NCI-H524 treated with DMSO at 0.1 percent for 48 hours (cell line): ENCODE measurements at places on chromosomes 2 and 18.

DNA sequence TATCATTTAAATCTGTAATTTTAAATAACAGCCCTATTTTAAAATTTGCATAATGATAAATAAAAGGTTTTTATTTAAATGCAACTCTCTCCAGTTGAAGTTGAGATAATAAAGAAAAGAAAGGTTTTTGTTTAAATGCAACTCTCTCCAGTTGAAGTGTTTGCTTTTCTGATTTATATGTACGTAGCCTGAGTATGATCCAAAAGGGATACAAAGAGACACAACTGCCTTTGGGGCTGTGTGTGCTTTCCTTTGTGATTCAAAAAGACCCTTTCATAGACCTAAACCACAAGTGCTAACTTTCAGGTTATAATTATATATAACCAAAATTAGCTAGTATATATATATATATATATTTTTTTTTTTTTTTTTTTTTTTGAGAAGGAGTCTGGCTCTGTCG, 76.2 kb upstream of the MFF start:
- no peak for DNase-seq

DNA sequence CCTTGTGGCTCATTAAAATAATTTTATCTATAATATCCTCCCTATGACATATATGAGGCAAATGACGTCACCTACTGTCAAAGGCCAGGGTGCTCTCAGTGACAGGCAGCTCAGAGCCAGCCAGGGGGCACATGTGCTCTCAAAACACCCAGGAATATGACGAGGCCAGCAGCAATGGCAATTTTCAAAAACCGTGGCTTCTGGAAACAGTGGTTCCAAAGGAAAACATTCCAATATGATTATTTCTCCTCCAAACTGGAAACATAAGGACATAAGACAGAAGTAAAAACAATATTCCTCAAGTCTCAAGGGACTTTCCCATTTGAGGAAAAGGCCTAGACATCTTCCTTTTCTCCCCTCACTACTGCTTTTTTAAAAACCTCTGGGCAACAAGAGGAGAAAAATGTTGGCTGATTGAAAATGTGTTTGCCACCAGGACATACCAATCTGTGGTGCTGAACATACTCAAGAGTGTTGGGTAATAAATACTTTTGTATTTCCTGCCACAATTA, 40.8 kb downstream of the RNF152 start:
- DNase-seq: no peak

GRCh38 chr2:152370783-152371182, 35.8 kb downstream of the FMNL2 start:
- no peak for DNase-seq

- DNase-seq: no peak
Measured at GRCh38 chr2:224175538-224175937, 136.5 kb upstream of the SERPINE2 start.

DNA sequence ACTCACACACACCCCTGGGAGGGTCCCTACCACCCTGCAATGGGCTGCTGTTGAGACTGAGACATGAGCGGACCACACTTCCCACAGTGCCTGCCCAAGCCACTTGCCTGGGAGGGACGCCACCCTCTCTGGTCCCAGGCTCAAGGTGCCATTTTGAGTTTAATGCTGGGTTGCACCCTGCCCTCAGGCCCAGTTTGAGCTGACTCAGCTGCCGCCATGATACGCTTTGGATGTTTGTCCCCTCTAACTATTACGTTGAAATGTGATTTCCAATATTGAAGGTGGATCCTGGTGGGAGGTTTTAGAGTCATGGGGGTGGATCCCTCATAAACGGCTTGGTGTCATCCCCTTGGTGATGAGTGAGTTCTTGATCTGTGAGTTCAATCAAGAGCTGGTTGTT, 76.4 kb upstream of the DYNC1I2 start:
- DNase-seq: no peak

DNA sequence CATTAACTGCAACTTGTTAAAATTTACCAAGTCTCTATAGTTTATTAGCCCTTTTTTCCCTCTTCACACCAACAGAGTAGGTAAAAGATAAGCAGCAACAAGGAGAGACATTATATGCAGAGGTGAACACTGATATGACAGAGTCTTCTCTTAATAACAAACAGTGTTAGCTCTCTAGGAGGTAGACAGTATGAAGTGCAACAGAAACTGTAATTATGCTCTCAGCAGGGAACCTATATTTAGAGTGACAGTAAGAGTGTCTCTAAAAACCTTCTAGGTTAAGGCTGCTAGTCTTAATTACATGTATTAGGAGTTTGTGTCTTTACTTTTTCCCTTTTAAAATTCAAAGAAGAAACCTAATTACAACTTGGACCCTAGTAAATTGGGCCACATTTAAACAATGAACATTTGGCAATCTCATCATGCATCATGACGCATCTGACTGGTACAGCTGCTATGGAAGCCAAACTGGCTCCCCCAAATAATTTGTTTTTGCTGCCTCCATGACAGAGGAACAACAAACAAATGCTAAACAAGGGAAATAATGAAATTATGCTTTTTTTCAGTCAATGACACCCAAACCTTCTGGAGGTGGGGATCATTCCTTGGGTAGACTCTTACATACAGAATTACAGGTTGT, 69.9 kb upstream of the MMADHC start:
- no peak for DNase-seq

- DNase-seq: no peak
Measured at GRCh38 chr2:181471226-181471625, 14.0 kb downstream of the ITGA4 start.

DNA sequence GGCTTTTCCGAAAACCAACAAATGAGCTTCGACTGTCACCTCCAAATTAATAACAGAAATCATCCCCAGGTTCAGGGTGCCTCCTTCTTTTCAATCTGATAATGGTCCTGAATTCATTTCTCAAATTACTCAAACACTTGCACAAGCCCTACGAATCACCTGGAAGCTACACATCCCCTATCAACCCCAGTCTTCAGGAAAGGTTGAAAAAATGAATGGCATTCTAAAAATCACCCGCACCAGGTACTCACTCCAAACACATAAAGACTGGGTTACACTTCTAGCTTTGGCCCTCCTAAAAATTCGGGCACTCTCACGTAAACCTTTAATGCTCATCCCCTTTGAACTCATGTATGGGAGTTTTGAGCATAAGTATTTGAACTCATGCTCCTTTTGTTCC, 23.9 kb downstream of the EIF2AK2 start:
- DNase-seq: no peak

GRCh38 chr2:158221063-158222020, 119.7 kb downstream of the UPP2 start:
- no peak for DNase-seq

GRCh38 chr2:207061181-207061580, 104.6 kb downstream of the KLF7 start:
- DNase-seq: no peak
